BJ (cell line): ENCODE measurements at places on chromosomes 3 and 15. TPM values are rescaled to one million over a fixed set of nuclear protein-coding genes. Genes with fewer than 3 reads are reported as not detected.

Gene ACAD11
- 19.6 and 25.5 TPM in 2 replicates for polyA plus RNA-seq

Gene PLA1A
- polyA plus RNA-seq: not detected in 2 replicates

Gene LPP
- 33.3 and 60.0 TPM in 2 replicates for polyA plus RNA-seq

Gene KIF15
- polyA plus RNA-seq: 2.0 and 4.0 TPM in 2 replicates

Gene GXYLT2
- polyA plus RNA-seq: 5.7 and 6.3 TPM in 2 replicates

Gene UBE3A
- 23.5 and 36.2 TPM in 2 replicates for polyA plus RNA-seq

Gene PDZRN3
- polyA plus RNA-seq: 4.9 and 5.1 TPM in 2 replicates

Gene CLRN1
- not detected in 2 replicates for polyA plus RNA-seq

Gene CYP1A2
- polyA plus RNA-seq: not detected in 2 replicates

Gene KCNMB3
- 0.83 and 1.3 TPM in 2 replicates for polyA plus RNA-seq

DNA sequence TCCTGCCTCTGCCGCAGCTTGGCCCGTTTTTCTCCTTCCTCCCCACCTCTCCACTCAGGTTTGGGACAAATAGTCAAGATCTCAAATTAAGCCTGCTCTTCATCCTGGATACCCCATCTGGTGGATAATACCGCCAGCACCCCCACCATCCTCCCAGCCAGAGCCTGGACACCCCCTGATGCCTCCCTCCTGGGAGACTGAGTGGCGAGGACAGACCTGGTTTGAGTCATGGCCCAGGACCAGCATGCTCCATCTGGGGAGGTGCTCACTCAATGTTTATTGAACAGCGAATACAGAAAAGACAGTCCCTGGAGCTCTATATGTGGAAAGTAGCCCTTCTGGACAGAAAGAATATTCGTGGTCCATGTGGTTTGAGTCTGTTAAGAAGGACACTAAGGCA is 23.3 kb downstream of the CTSH start:
- DNase-seq: no peak

GRCh38 chr15:33865416-33865815 is 102.9 kb upstream of the CHRM5 start:
- DNase-seq: no peak

GRCh38 chr3:11567516-11568467 is 75.9 kb downstream of the VGLL4 start:
- DNase-seq: no peak

DNA sequence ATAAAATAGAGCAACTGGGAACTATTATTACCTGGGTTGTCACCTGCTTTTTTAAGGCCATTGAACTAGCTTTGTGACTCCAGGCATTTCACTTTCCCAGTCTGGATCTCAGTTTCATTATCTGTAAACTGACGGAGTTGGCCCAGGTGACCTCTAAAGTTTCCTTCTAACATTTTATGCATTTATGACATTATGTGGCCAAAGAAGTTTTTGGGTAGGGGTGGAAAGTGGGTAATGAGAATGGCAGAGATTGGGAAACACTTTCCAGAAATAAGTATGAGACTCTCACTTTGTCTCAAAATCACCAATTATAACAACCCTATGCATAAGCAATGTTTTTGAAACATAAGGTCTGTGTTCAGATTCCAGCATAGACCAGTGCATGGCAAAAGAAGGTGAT is 99.1 kb upstream of the ARHGEF3 start:
- DNase-seq: no peak

- no peak for DNase-seq
Observed at GRCh38 chr15:39495871-39496840, 84.7 kb upstream of the THBS1 start.

DNA sequence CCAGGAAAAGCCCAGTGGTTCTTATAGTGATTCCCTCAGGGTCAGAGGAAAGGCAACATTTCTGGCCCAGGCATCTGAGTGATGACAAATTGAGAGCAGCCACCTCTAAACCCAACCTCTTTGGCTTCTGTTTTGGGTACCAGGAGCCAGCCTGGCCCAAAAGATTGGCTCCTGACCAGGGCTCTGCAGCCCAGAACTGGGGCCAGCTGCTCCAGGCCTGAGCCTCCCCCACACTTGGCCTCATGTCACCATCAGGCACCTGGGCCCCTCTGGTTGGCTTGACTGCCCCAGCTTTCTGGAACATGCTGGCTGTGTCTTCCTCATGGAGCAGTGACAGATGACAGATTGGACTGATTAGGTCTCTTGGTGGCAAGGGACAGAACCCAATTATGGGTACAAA is 26.0 kb upstream of the HCN4 start:
- DNase-seq: no peak

- DNase-seq: no peak
Observed at GRCh38 chr3:194985031-194985578, 285.9 kb downstream of the XXYLT1 start.

DNA sequence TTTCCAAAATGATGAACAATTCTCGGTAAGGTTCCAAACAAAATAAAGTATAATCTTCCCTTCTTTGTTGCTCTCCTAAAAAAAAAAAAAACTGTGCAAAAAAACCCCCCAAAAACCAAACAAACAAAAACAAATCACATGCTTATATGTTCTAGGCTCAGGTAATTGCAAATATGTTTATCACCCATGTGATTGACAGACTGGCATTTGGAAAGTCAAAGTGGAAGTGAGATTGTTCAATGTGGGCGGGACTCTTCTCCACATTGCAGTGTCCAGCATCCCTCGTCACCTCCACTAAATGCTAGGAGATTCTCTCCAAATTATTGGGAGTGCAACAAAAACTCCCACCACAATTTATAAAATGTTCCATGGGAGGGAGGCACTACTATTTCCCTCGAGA is 57.6 kb upstream of the CACNA1D start:
- no peak for DNase-seq

DNA sequence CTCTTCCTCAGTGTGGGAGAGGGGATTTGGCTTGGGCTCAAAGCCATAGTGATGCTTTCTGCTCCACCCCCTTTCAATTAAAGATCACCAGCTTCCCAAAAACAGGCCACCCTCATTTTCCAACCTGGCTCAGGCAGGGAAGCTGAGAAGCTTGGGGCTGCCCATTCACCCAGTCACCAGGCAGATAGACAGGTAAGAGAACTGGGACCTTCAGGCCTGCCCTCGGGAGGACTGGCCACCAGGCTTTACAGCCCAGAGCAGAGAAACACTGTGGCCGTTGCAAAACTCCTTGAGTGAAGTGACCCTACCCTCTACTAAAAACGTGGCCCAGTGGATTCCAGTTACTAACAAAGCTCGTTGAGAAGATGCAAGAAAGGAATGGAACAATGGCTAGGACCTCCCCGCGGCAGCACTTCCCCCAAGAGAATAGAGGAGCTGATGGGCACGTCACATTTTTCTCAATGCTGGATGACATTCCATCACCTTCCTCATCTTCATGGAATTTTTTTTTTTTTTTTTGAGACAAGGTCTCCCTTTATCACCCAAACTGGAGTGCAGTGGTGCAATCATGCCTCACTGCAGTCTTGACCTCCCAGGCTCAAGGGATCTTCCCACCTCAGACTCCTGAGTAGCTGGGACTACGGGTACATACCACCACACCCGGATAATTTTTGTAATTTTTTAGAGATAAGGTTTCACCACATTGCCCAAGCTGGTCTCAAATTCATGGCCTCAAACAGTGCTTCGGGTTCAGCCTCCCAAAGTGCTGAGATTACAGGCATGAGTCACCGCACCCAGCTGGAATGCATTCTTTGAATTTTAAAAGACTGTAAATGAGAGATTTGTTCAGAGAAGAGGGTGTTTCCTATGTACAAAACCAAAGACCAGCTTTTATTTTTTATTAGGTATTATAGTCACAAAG is 37.9 kb downstream of the LIPC start:
- DNase-seq: peak; percentile 93

DNA sequence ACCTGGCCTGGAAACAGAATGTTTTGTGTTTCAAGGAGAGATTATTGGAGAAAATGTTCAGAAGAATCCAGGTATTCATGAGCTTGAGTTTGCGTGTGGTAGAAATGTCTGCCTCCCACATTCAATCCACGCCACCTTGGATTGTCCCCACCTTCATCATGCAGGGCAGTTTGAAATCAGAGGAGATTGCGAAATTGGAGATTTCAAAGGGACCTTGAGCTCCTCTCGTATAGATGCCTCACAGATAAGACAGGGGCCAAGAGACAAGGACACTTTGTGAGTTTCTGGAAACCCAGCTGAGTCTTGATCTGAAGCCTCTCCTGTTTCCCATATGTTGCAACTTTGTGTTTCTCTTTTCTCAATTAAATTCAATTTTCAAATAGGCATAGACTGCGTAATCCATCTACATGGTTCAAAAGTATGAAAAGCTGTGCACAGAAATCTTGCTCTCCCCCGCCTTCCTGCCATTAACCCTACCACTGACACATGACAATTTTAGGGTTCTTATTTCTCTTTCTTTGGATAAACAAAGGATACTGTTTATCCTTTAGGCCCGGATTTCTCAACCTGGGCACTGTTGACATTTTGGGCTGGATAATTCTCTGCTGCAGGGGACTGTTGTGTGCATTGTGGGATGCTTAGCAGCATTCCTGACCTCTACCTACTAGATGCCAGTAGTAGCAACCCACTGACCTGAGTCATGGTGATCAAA is 53.8 kb downstream of the CMTM8 start:
- DNase-seq: no peak

DNA sequence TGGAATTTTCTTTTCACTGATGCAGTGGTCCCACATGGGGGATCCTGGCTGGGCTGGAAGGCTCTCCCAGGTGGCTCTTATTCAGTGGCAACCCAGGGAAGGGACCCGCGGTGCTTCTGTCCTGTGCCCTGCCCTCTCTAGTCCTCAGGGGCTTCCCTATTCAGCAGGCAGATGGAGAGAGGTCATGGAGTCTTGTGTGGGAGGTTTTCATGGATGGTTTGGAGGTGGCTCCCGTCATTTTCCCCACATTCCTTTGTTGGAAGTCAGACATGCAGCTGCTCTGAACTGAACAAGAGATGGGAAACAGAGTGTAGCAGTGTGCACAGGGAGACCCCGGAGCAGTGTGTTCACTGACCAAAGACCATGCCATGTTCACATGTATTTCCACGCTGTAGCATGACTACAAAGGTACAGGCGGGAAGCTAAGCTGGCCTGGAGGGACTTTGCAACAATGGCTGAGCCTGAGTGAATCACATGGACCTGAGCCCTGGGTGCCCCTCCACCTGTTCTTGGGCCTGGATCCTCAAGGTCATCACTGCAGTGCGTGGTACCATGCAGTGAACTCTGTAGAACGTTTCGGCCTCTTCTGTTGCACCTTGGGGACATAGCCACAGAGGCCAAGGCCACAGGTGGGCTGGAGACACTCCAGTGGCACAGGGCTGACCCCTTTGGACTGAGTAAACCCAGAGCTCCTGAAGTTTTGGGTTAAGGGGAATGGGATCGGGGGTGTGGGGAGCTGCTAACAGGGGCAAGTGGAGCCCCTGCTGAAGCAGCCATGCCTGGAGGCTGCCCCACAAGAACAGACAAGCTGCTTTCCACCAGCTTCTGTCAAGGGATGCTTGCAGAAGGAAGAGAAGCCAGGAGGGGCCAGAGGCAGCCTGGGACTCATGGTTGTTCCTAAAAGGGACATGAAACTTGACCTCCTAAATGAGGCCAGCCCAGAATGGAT is 123.0 kb downstream of the ASB7 start:
- DNase-seq: peak; percentile 46

- no peak for DNase-seq
Observed at GRCh38 chr3:51678641-51679040, 7.6 kb downstream of the TEX264 start.

DNA sequence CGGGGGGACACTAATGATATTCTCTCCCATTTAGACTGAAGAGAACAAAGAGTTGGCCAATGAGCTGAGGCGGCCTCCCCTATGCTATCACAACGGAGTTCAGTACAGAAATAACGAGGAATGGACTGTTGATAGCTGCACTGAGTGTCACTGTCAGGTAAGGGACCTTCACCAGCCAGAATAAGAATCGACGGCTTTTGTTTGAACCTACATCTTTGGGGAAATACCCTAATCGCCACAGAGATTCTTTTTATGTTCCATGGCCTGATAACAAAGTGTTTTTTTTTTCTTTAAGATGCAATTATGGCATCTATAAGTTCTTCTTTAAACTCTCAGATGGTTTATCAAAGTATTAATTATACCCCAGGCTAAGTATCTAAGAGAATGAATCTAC is 3.4 kb downstream of the THBS1 start:
- no peak for DNase-seq

- DNase-seq: no peak
Observed at GRCh38 chr15:38826880-38827279, 262.3 kb upstream of the RASGRP1 start.

DNA sequence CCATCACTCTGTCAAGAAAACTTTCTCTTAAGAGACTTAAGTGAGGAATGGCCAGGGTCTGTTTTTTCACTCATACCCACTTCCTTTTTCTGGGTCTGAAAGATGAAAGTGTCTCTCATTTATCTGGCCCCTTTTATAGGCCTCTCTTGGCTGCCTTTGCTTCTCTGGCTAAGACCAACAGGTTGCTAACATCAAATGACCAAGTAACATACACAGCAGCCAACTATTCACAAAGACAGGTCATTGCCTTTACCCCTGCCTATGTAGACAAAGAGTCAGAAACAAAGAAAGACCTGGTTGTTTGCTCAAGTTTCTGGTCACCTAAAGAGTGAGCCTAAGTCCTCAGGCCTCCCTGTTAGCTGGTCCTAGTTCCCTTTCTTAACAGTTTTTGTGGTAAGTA is 24.0 kb upstream of the CSTA start:
- no peak for DNase-seq

- no peak for DNase-seq
Observed at GRCh38 chr3:185046164-185046515, 106.7 kb downstream of the C3orf70 start.

DNA sequence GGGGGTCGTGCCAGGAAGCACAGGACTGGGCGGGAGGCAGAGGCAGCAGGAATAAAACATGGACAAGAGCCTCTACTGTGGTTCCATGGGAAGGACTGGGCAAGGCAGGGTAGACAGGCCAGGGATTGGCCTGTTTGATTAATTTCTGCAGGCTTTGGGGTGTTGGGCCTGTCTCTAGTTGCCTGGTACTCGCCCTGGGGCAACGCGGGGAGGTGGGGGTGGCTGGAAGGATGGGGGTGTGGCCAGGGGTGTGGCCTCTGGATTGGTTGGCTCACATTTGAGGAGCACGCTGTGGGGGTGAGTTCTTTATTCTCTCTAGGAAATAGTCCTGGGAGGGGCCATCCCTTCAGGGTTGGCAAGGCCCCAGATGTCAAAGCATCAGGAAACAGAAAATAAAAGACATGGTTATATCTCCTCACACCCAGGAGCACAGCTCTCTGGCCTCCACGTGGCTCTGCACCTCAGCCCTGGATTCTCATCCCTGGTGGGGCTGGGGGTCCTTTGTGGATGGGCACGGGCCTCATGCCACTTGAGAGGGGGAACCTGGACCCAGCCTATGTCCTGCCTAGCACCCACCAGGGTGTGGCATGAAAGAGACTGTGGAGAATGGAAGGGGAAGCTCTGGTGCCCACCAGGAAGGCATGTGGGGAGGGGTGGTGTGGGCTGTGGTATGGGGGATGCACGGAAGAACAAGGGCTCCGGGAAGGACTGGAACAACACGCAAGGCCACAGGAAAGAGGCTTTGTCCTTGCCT is 223.0 kb upstream of the LYSMD4 start:
- DNase-seq: no peak

GRCh38 chr15:98134905-98135304 is 174.4 kb downstream of the ARRDC4 start:
- DNase-seq: no peak

- DNase-seq: no peak
Observed at GRCh38 chr3:94234177-94234788, 171.4 kb downstream of the NSUN3 start.

- peak; percentile 63 for DNase-seq
Observed at GRCh38 chr3:187986514-187986934, 167.4 kb upstream of the LPP start.
